ENCODE measurements at places on chromosomes 5 and 9.

- DNase-seq: no peak
These were observed 160.1 kb downstream of the ACER2 start for GRCh38 chr9:19568946-19569345.

- no peak for DNase-seq
These were observed 227.3 kb upstream of the GLRA1 start for GRCh38 chr5:152151940-152152339.

DNA sequence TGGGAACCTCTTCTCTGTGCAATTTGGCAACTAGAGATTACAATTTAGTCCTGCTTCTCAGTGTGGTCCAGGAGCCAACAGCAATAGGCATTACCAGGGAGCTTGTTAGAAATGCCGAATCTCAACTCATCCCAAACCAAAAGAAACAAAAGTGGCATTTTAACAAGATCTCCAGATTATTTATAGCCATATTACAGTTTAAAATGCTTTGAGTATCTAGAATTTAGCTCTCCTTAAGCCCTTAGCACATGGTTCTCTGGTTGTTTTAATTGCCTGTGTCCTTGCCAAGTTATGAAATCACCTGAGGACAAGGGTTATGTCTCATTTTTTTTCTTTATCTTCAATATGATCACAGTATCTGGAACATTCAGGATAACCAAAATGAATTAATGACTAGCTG is 51.6 kb upstream of the TAS2R1 start:
- DNase-seq: no peak

- no peak for DNase-seq
These were observed 979.0 kb downstream of the EFNA5 start for GRCh38 chr5:106691701-106692100.

GRCh38 chr5:114097570-114097969 is 264.3 kb upstream of the KCNN2 start:
- DNase-seq: no peak

GRCh38 chr9:131429121-131430012 is 35.5 kb downstream of the PRRC2B start:
- DNase-seq: no peak

GRCh38 chr5:143481697-143482531 is 78.4 kb upstream of the NR3C1 start:
- no peak for DNase-seq

DNA sequence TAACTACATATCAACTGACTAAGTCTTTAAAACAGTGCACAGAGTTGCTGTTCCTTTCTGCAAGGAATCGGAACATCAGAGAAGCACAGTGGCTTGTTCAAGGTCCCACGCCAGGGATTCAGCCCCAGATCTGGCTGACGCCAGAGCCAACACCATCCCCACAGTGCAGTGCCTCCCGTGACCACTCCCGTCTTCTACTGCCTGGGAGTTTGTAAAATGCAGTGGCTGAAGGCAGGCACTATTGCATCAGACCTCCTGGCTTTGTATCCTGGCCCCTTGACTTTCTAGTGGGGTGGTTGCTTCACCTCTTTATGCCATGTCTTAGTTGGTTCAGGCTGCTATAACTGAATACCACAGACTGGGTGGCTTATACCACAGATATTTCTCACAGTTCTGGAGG is 131.0 kb downstream of the NSG2 start:
- no peak for DNase-seq

DNA sequence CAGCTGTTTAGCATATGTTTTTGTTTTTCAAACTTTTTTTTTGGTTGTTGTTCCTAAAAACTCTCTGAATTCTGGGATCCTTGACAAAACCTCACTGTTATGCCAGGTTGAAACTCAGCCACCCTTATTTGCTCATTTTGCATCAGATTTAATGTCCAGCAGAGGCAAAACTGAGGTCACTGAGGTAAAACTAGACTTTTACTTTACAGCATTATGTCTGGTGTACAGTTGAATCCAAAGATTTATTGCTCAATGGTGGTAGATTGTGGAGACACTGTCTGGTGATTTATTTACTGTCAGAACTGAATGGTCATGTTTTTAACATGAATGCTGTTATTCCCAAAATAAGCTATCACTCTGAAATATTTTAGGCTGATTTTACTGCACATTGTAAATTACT is 87.9 kb downstream of the FBXL7 start:
- DNase-seq: no peak

- DNase-seq: no peak
These were observed 102.3 kb downstream of the ENC1 start for GRCh38 chr5:74538206-74538661.

- no peak for DNase-seq
These were observed 105.2 kb downstream of the RGS3 start for GRCh38 chr9:113568571-113569321.

- peak; percentile 30 for DNase-seq
These were observed 1683.2 kb downstream of the MAT2B start for GRCh38 chr5:165188556-165189175.

- DNase-seq: no peak
These were observed 208.7 kb downstream of the GADD45G start for GRCh38 chr9:89813482-89813881.

DNA sequence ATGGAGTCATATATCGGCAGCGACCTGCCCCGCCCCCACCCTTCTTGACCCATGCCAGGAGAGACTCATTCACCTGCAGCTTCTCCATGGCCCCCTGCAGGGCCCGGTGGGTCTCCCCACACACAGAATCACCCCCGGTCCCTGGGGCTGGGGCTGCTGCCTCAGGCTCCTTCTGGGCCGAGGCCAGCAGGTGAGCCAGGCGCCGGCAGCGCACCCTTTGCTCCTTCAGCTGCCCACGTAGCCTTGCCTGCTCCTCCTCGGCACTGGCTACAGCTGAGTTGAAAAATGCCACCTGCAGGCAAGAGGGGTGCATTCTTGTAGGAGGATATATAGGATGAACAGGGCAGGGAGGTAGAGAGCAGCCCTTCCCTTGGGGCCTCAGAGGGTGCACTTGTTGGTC is 17.9 kb downstream of the GOLGA2 start:
- DNase-seq: no peak

DNA sequence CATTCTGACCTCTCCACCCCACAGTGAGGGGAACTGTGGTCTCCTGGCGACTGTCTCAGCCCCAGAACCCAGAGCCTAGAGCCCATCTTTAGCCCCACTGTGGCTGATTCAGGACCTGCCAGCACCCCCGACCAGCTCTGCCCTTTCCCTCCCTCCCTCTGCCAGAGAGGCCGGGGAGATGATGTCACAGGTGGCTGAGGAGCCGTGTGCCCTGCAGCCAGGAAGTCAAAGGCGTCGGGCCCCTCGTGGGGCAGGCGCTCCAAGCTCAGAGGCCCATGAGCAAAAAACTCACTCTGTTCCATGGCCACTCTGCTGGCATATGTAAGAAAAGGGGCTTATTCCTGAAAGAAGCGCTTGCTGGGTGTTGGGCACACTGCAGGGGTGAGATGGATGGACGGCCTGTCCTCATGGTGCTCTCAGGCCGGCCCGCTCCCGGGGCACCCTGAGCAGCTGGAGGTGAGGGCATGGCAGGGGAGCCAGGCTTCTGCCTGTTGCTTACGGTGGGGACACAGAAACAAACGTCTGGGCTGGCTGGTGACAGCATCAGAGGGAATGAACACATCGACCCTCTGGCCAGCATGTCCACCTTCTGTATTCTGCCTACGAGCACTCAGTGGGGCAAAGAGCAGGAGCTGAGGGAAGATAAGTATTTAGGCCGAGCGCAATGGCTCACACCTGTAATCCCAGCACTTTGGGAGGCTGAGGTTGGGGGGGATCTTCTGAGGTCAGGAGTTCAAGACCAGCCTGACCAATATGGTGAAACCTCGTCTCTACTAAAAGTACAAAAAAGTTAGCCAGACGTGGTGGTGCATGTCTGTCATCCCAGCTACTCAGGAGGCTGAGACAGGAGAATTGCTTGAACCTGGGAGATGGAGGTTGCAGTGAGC is 41.1 kb downstream of the LAMC3 start:
- DNase-seq: no peak

DNA sequence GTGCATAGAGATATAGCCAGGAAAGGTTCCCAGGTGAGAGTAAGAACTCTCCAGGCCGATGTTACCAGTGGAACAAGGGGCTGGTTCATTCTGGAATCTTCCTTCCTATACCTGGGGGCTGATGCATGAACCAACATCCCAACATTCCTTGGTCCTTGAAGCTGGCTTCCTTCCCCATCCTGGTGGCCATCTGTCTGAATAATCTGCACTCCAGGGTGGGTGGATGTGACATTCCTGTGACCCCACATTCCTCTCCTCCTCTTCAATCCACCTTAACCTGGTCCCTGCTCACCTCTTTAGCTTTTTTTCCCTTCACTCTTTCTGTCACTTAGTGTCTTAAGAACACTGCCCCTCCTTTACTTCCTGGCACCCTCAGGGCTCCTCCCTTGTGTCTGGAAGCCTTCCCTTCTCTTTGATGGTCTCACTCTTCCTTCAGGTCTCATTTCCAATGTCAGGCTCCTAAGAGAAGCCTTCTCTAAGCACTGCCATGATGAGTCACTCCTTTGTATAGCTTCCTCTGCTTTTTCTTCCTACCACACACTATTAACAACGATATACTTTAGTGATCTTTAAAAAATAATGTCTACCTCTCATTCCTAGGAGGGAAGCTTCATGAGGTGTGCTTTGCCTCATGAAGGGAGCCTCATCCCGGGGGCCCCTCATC is 80.3 kb downstream of the BOD1 start:
- no peak for DNase-seq

- no peak for DNase-seq
These were observed 182.2 kb upstream of the ISL1 start for GRCh38 chr5:51201024-51201423.

- no peak for DNase-seq
These were observed 41.6 kb upstream of the ZNF300 start for GRCh38 chr5:150946351-150946905.

DNA sequence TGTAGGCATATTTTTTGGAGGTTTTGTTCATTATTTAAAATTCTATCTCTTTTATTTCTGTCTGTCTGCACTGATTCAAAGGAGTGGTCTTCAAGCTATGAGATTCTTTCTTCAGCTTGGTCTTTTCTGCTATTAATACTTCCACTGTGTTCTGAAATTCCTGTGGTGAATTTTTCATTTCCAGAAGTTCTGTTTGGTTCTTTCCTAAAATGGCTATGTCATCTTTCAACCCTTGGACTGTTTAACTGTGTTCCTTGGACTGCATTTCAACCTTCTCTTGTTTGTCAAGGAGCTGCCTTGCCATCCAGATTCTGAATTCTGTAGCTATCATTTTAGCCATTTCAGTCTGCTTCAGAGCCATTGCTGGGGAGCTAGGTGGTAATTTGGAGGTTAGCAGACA is 76.3 kb downstream of the CERT1 start:
- no peak for DNase-seq

- DNase-seq: peak; percentile 71
These were observed 4.0 kb upstream of the MYORG start for GRCh38 chr9:34380511-34381315.

GRCh38 chr5:124873188-124873587 is 126.7 kb upstream of the ZNF608 start:
- no peak for DNase-seq

DNA sequence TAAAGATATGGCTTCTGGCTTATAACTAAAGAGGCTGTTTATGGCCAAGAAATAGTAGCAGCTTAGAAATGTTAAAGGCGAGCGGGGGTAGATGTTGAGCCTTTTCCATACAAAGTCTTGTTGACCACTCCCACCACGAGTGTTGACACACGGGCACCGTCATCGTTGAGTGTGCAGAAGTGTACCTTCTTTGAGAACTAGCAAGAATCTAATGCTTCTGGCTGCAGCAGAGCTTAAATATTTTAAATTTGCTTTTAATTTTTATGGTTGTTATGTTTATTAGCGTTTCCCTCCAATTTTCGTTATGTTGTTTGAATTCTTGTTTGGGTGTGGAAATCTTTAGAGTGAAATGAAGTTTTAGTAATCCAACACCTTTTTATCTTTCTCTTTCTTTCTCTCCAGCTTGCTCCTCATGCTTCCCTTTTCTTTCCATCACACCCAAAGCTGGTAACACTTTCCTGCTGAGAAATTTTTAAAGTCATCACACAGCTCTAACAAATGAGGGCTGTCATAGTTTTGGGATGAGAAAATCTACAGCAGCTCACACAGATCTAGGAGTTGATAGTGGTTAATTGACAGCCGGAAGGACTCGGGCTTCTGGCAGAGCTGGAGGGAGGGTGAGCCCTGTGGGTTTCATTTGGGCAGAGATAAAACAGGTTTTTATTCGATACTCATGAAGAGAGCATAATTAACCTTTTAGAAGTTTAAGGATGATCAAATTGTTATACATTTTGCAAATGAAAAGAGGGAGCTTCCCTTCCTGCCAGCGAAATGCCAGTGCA is 120.1 kb upstream of the ZNF608 start:
- DNase-seq: no peak

- DNase-seq: no peak
These were observed 222.7 kb upstream of the RASEF start for GRCh38 chr9:83285445-83286225.

DNA sequence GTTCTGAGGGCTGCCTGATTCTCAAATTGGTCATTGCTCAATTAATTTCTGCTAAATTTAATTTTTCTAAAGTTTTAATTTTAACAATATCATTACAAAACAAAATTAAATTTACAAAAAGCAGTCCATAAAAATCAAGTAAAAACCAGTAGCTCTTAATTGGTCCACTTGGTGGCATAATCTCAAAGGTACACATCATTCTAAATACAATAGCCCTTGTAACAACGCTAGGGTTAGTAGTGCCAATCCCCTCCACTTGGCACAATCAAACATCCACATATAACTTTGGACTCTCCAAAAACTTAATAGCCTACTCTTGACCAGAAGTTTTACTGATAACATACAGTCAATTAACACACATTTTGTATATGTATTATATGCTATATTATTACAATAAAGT is 1.9 kb upstream of the NDUFB6 start:
- no peak for DNase-seq

DNA sequence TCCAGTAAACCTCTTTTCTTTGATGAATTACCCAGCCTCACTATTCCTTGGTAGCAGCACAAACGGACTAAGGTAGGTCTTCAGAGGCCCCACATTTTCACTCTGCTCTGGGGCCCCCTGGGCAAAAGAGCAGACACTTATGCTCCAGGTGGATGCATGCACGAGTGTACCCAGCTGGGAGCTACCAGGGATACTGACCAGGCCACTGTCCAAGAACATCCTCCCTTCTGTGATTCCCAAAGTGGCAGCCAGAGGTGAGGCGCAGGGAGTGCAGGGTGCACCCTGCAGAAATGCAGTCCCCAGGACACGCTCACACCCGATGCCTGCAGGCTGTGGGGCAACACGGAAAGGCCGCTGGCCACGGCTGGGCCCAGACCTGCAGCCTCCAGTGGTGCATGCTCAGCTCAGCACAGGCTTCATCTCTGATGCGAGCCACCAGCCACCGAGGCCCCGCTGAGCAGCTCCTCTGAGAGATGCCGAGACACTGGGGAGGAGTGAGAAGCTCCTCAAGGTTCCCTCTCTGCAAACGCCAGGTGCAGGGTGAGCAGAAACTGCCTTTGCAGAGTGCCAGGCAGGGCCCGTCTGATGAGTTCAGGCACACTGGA is 48.1 kb upstream of the OLFM1 start:
- DNase-seq: no peak

Measured in hematopoietic multipotent progenitor cell treated with erythropoietin and hydrocortisone succinate and interleukin-3 and kit ligand, for 8 days (in vitro differentiated cells).